ENCODE measurements at places on chromosomes 12 and 14.

- DNase-seq: no peak
Observed at GRCh38 chr12:12442548-12443071, 85.7 kb downstream of the BORCS5 start.

GRCh38 chr12:26252946-26253345 lies 57.6 kb downstream of the SSPN start:
- DNase-seq: no peak

DNA sequence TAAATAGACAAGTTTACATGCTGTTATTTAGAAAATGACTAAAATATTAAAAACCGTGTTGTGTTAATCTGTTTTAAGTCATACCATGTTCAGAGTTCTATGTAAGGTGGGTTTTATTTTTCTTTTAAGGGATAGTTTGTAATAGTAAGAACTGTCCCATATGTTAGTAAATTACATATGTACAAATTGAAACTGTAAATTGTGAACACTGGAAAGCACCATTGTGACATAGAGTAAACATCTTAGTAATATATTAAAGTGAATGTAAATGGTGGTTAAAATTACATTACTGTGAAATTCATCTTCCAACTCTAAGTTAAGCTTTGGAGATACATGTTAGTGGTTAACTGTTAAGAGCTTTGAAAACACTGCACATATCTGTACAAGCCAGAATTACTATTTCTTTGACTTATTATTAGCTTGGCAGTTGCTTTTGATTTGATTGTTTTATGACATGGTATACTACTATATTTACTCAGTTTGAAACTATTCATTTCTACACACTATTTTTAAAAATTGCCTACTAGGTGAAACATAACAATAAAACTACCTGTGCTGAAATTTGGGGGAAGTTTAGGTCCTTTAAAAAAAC lies 27.4 kb upstream of the DIP2B start:
- no peak for DNase-seq

DNA sequence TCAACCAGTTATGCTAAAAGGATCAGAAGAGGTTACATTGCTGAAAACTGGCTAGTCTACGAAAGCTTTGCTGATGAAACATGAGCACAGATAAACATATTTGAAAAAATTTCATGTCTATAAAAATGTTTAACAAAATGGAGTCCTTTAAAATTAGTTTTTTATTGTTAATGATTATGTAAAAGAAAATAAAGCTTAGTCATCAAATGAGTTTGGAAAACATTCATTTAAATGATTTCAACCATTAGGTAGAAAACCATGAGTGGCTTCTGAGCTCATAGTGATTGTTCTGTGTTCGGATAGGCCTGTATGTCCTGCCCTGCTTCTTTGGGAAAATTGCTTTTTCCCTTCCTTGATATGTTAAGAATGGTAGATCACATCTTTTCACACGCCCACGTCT lies 584 bp upstream of the CD163L1 start:
- no peak for DNase-seq

GRCh38 chr14:103613517-103613916 lies 15.5 kb upstream of the KLC1 start:
- DNase-seq: no peak

- no peak for DNase-seq
Observed at GRCh38 chr12:57010627-57011247, 4.4 kb upstream of the ZBTB39 start.

DNA sequence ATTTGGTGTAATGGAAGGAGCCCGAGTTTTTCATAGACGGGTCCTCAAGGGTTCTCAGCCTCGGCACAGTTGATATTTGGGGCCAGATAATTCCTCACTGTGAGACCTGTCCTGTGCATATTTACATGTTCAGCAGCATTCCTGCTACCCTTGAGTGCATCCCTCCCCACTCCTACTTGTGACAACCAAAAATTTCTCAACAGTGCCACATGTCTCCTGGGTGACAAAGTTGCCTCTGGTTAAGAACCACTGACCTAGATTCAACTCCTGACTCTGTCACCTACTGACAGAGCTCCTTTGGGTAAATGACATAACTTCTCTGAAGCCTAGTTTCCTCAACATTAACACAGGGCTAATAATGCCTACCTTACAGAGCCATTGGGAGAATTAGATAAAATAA lies 60.4 kb downstream of the TTC9 start:
- DNase-seq: no peak

DNA sequence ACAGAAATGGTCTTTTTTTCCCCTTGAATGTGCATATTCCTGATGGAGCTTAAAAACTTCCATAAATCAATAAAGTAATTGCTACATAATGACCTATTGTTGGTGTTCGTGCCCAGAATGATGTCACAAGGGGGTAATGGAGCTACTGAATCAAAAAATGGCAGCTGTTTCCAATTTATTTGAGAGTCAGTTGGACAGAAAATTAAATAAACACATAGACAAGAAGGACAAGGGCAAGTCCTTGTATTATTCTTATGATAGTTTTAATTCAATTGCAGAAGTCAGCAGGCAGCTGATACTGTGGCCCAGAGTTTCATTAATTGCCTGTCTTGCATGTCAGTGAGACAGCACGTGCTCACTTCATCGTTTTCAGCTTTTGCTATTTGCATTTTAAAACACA lies 473.5 kb downstream of the ETNK1 start:
- no peak for DNase-seq

- DNase-seq: peak; percentile 2
Observed at GRCh38 chr12:47549258-47549657, 156.6 kb downstream of the RPAP3 start.

- DNase-seq: no peak
Observed at GRCh38 chr12:109670731-109671130, 42.9 kb upstream of the FAM222A start.

GRCh38 chr14:51846631-51847488 lies 13.6 kb upstream of the GNG2 start:
- DNase-seq: peak; percentile 51

DNA sequence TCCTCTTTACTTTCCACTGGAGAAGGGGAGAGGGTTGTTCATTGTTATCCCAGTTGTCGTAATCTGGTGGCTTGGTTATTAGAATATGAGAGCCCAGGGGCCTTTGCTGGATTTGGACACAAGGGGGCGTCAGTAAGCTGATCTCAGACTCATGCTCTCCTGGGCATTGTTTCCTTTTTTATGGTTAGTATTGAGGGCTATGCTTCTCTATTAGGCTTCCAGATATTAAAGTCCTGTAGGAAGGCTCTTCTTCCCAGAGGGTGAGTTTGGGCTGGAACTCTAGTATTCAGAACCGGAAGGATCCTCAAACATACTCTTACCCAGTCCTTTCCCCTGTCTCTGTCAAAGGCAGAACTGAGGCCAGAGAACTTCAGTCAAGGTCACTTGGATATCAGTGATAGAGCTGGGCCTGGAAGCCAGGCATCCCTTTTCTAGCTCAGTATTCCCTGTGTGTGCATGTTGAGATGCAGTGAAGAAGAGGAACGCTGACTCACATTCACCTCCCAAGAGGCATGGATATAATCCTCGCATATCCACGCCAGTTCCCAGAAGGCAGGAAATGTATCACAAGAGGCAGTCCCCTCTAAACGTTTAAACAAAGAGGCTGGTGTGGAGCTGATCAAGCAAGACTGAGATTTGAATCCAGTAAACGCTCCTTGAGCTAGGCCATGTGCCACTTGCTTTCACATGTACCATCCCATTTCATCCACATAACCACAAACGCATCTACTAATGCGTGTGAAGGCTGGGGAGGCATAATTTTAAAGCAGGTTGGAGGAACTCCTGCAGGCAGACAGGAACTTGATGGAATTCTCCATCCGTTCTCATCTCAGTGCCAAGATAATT lies 41.6 kb downstream of the UBE3B start:
- peak; percentile 50 for DNase-seq

GRCh38 chr12:112314981-112315380 lies 67.2 kb downstream of the HECTD4 start:
- peak; percentile 41 for DNase-seq

DNA sequence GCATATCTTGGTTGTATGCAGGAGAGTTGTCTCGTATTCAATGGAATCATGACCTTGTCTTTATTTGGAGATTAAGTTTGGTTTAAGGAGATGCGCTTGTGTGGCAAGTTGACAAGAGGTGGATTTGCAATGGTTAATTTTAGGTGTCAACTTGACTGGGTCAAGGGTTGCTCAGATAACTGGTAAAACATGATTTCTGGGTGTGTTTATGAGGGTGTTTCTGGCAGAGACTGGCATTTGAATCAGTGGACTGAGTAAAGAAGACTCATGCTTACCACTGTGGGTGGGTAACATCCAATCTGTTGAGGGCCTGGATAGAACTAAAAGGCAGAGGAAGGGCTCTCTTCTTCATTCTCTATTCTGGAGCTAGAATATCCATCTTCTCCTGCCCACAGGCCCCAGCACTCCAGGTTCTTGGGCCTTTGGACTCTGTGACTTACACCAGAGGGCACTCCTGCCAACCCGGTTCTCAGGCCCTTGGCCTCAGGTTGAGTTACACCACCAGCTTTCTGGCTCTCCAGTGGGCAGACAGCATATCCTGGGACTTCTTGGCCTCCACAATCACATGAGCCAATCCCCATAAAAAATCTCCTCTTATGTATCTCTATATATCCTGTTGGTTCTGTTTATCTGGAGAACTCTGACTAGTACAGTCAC lies 141.5 kb upstream of the ARID2 start:
- DNase-seq: no peak

GRCh38 chr12:76020281-76020680 lies 11.3 kb downstream of the PHLDA1 start:
- peak; percentile 97 for DNase-seq

GRCh38 chr12:131597333-131597732 lies 113.6 kb upstream of the SFSWAP start:
- DNase-seq: no peak

GRCh38 chr14:23365732-23366425 lies 907 bp upstream of the EFS start:
- DNase-seq: no peak

DNA sequence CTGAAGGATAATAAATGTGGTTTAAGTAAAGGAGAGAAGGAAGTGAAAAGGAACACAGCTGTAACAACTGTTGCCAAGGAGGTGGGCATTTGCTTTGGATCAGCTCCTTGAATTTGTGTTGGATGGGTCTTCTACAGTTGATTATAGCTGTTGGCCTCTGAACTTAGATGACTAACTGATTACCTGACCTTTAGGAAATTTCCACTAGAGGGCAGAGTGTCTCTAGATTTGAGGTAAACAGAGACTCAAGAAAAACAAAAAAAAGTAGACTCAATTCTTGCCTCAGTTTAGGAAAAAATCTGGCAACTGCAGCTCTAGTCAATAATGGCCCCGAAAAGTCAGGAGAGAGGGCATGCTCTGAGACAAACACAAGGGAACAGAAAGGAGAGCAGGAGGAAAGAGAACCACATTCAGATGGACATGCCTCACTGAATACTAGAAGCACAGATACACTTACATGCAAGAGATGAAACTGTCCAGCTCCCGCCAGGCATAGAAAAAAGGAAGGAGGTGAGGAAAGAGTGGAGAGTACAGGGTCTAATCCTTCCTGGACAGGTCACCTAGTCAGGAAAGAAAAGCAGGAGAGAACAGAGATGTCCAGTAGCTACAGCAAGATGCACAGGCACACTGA lies 20.6 kb downstream of the COX14 start:
- DNase-seq: peak; percentile 64

DNA sequence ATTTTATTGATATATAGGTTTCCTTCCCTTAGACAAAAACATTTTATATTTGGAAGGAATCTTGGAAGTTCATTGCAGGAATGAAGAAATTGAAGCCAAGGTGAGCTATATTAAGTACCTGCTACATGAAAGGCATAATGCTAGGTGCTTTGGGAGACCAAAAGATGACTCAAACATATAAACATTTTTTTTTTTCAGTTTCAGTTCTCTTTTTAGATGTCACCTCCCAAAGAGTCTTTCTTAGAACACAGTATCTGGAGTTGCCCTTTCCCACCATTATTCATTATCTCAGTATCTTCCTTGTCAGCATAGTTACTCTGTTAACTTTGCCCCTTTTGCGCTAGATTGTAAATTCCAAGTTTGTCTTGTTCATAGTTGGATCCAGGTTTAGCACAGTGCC lies 1.1 kb downstream of the LIN52 start:
- no peak for DNase-seq

GRCh38 chr12:62873826-62874448 lies 61.0 kb downstream of the PPM1H start:
- DNase-seq: no peak

DNA sequence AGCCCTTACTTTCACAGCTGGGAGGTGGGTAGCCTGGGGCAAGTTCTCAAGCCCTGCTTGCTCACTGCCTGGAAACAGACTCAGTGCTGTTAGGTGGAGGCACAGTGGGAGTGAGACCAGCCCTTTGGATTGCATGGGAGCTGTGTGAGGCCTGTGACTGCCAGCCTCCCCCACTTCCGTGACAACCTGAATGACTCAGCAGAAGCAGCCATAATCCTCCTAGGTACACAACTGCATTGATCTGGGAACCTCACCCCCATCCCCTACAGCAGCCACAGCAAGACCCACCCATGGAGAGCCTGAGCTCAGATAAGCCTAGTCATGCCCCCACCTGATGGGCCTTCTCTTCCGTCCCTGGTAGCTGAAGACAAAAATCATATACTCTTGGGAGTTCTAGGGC lies 26.4 kb downstream of the ALG10 start:
- DNase-seq: no peak

DNA sequence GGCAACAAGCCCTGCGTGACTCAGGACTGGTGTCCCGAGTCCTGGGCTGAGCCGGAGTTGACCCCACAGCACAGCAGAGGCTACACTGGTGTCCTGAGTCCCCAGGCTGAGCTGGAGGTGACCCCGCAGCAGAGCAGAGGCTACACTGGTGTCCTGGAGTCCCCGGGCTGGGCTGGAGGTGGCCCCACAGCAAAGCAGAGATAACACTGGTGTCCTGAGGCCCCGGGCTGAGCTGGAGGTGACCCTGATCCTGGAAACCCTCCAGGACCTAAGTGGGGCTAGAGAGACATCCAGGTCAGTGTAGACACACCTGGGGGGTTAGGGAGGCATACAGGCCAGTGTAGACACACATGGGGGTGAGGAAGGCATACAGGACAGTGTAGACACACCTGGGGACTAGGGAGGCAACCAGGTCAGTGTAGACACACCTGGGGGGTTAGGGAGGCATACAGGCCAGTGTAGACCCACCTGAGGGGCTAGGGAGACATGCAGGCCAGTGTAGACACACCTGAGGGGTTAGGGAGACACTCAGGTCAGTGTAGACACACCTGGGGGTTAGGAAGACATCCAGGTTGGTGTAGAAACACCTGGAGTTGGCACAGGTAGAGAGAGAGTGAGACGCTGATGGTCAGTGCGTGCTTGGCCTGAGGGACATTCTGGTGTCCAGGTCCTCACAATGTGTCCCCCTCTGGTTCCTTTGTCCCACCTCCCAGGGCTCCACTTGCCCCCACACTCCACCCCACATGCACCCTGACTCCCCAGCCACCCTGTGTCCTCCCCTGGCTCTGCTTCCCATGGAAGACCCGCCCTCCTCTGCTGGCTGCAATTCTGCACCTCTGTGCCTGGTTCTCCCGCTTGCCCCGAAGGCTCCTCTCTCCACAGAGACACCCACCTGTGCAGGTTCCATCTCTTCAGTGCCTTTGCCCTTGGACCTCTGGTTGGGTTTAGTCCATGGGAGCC lies 321.6 kb upstream of the SFSWAP start:
- DNase-seq: no peak

- DNase-seq: no peak
Observed at GRCh38 chr14:41899416-41899815, 292.7 kb downstream of the LRFN5 start.

Measured in renal cortical epithelial cell (primary cell).